Stimulated activated CD4-positive, alpha-beta T cell treated with anti-CD3 and anti-CD28 coated beads, Interleukin-12 subunit alpha, Interleukin-12 subunit beta, amount 100 ng/mL, for 4 hours (primary cell): ENCODE measurements at places on chromosomes 3 and 15.

- no peak for DNase-seq
These were observed 136.8 kb upstream of the UMPS start for GRCh38 chr3:124593442-124593829.

- DNase-seq = no peak
These were observed 277.3 kb downstream of the GABRG3 start for GRCh38 chr15:27248251-27248650.

DNA sequence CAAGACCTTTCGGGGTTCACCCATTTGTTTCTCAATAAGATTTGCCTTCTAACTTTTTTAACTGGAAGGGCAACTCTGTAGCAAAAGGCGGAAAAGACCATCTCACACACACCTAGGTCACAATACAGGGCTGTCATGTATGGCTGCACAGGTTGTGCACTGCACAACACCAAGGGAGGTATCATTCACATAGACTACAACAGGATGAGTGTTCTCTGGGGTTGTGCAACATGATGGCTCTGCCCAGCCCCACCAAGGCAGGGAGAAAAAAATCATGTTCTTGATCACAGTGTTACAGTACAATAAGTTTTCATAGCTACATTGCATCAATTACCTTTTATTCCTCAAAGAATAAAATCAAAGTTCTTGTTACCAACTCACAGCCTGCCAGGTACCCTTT is 52.8 kb downstream of the ANXA2 start:
- DNase-seq = no peak

GRCh38 chr3:2352134-2352762 is 253.6 kb downstream of the CNTN4 start:
- DNase-seq = no peak

- peak; percentile 24 for DNase-seq
These were observed 976 bp upstream of the ABTB1 start for GRCh38 chr3:127671523-127672428.

DNA sequence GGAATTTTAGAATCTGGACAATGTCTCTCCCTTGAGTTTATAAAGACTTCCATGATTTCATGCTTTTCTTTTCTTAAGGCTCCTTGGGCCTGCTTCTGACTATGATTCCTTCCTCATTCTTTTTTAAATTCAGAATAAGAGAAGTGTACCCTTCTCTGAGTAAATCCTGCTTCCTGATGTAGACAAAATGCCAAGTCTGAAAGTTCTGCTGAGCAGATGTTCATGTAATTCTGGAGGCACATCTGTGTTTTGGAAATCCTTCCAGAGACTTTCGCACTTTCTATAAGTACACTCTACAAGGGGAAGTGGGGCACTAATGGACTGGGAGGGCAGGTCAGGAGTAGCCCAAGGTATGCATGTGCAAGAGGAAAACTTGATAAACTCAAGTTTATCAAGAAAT is 24.8 kb downstream of the TPM1 start:
- no peak for DNase-seq

DNA sequence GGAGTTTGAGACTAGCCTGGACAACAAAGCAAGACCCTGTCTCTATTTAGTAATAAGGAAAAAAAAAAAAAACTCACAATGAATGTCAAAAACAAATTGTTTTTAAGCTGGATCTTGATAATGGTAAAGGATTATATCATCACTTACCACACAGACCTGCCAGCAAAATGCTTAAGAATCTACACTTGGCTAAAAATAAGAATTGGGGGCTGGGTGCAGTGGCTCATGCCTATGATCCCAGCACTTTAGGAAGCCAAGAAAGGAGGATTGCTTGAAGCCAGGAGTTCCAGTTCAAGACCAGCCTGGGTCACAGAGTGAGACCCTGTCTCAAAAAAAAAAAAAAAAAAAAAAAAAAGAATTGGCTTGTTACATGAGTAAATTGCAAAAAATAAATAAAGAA is 31.0 kb downstream of the ACAP2 start:
- DNase-seq = no peak

GRCh38 chr15:47473106-47473725 is 244.1 kb upstream of the SEMA6D start:
- DNase-seq = no peak

DNA sequence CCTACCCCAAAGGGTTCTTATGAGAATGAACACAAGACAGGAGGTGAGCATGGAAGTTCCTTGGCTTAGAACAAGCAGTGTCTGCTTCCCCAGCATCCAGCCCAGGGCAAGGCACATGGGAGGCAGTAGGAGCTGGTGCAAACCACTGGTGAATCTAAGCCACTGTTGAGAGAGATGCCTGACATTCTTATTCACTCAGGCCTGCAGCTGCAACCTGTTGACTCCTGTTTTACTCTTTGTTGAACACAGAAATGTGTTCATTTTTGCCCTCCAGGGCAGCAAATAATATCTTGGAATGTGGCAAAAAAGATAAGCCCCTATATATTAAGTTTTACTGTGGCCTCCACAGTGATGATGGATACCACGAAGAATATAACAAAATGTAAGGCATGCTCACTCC is 8.9 kb upstream of the PAK6 start:
- DNase-seq = no peak

GRCh38 chr15:69834761-69835160 is 263.0 kb downstream of the TLE3 start:
- no peak for DNase-seq

DNA sequence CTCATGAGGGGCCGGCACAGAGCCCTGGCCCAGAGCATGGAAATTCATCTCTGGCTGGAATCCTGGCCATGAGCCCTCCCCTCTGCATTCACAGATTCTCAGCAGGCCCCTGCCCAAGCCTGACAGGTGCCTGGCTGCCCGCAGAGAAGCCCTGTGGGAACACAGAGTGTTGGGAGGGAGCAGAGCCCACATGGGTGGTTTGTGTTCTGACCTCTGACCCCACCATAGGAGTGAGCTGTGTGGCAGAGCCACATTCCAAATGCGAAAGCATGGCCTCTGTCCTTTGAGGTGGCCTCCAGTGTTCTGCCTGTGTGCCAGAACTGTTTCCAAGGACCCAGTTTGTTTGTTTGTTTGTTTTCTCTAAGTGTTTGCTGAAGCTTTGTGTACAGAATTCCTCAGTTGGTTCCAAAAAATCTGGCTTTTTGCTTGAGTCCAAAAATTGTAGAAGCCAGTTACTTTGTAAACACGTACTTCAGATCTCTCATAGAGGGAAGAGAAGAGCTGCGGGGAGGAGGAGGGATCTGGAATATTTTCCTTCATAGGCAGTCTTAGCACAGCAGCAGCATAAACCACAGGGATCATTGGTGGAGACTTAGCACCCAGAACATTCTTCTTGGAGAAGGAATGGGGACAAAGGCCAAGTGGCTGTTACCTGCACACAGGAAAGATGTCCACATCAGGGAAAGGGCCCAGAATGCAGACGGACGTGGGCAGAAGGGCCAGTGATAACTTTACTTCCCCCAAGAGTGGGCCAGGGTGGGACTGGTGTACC is 36.0 kb downstream of the GRAMD2A start:
- no peak for DNase-seq

GRCh38 chr3:179184826-179185225 is 36.7 kb downstream of the PIK3CA start:
- DNase-seq = no peak

DNA sequence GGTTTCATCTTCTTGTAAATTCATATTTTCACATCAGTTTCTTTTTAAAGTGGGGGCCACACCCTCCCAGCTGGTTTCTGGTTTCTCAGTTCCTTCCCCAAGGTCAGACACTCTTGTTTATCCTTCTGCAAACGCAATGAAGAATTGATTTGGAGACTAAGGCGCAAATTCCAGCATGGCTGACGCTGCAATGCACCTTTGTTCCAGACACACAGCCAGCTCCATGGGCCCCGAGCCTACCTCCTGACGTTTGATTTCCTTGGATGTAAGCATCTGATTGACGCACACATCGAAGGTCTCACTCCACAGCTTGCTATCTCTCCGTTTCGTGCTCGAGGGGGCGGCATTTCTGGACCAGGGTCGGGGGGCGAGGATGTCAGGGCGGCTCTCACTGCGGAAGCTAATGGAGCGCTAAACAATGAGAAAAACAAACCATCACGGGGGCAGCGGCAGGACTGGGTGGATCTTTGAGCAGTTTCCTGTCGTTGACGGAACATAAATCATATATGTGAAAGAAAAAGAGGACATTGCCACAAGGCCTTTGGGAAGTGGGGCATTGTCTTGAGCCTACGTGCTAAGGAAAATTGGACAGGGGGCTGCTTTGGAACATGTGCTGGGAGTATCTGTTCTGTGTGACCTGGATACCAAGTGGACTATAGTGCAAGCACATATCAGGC is 46.9 kb downstream of the ARHGEF3 start:
- peak; percentile 5 for DNase-seq

DNA sequence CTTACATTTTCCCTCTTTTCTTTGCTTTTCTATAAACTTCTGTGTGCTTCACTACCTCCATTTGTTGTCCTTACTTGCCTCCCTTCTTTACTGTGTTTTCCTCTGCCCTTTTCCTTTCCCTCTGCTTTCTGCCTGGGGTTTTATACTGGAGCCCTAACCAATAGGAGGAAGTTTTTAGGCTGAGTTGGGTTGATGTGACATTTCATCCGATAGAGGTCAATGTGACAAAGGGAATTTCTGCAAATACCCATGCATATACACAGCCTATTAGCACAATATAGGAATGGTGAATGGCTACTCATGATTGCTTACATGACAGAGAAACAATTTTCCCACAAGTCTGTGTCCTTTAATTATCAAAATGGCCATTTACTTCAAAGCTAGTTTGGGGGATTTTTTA is 153.0 kb upstream of the ARPP21 start:
- no peak for DNase-seq

DNA sequence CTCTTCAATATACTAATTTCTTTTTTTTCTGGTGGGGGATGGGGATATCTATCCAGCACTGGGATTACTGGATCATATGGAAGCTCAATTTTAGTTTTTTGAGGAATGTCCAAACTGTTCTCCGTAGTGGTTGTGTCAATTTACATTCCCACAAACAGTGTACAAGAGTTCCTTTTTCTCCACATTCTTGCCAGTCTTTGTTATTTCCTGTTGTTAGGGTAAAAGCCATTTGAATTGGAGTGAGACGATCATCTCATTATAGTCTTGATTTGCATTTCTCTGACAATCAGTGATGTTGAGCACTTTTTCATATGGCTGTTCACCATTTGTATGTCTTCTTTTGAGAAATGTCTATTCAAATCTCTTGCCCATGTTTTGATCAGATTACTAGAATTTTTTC is 12.8 kb upstream of the WDR49 start:
- DNase-seq = no peak

DNA sequence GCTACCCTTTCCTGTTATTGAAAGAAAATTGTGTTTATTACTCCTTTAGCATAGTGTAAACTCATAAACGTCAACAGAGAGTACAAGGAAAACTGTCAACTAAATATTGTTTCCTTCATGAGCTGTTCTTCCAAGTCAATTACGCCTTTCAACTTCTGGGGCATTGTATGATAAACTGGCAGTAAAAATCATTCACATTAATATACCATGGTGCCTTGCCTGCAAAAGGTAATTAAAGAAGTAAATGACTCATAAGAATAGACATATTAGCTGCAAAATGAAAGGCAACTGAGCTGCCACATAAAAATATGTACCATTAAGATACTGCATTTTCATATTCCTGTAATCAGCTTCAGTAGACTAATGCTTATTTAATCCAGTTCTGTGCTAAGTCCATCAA is 447.3 kb downstream of the FOXP1 start:
- no peak for DNase-seq

DNA sequence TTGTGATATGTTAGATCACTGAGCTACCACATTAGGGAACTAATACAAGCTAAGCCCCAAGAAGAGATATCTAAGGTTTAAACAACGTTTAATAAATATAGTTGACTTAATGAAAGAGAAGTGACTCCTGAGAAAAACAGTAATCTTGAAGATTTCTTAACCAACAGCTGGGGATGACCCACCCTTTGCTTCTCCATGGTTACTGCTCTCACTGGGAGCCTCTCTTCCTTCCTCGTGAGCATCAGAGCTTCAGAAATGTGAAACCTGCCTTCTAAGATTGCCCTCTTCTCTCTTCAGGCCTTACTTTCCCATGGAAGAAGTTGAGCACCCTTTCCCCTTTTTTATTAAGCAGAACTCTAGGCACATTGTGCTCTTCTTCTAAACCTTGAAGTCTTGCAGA is 132.2 kb upstream of the NR2E3 start:
- DNase-seq = no peak

DNA sequence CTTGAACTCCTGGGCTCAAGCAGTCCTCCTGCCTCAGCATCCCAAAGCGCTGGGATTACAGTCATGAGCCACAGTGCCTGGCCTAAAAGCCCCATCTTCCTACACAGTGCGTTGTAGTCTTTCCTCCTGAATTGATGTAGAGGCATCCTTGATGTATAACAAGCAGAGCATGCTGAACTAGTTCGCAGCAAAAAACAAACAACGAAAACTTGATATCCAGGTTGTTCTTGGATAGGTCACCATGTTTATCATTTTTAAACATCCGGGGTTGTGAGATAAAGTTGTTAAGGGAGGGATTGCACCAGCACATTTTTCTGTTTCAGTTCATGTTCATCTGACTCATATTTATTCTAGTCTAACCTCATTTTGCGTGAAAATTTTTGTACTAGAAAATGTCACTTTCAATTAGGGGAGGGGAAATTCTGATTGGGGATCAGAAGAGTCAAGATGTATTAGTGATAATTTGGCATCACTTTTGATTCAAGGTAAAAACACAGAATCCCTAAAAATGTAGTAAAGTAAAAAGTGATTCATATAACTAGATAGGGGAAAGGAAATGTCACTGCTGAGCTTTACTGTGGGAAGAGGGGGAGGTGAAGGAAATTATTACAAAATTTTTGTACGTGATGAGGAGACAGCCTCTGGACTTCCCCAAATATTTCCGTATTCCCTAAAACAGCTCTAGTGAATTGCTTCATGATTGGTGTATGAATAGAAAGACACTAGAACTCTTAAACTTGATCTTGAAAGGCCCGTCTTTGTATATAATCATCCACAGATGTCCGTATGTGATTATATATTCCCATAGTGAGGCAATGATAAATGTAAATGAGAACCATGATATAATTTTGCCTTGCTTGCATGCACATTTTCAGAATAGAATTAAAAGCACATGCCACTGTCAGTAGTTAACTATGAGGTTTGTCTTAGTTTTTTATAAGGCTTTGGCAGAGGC is 22.9 kb downstream of the RAB8B start:
- no peak for DNase-seq

- no peak for DNase-seq
These were observed 8.9 kb downstream of the ICE2 start for GRCh38 chr15:60469893-60470641.

GRCh38 chr15:36863570-36863969 is 236.8 kb downstream of the MEIS2 start:
- no peak for DNase-seq

- no peak for DNase-seq
These were observed 78.5 kb upstream of the LARS2 start for GRCh38 chr3:45309876-45310275.

GRCh38 chr3:72738752-72739530 is 109.3 kb downstream of the SHQ1 start:
- DNase-seq = peak; percentile 68

GRCh38 chr15:31471731-31472430 is 145.2 kb downstream of the KLF13 start:
- DNase-seq = no peak
